Sigmoid colon (tissue), 7 donors: ENCODE measurements at places on chromosomes 11 and 22.
A peak's percentile ranks its signal among the peaks of the same experiment; 100 is the strongest.

GRCh38 chr11:2777871-2778629 lies 78.3 kb upstream of the KCNQ1OT1 start:
- DNase-seq = peak; percentile 69

DNA sequence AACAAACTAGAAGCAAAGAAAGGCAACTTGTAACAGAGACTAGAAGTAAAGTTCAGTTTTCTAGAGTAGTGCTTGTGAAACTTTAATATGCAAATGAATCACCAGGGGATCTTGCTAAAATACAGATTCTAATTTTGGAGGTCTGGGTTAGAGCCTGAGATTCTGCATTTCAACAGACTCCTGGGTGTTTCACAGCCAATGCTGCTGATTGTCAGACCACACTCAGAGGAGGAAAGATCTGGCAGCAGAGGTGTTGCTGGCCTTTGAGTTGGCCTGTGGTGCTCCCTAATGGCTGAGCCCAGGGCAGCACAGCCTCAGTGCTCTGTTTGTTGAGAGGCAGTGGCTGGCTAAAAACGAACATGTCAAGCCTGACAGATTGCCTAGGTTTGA lies 5.4 kb downstream of the CRY2 start:
- DNase-seq = no peak

GRCh38 chr11:87097582-87097981 lies 59.8 kb downstream of the TMEM135 start:
- no peak for DNase-seq

- DNase-seq = no peak
Measured at GRCh38 chr11:34461215-34461614, 22.5 kb downstream of the CAT start.

DNA sequence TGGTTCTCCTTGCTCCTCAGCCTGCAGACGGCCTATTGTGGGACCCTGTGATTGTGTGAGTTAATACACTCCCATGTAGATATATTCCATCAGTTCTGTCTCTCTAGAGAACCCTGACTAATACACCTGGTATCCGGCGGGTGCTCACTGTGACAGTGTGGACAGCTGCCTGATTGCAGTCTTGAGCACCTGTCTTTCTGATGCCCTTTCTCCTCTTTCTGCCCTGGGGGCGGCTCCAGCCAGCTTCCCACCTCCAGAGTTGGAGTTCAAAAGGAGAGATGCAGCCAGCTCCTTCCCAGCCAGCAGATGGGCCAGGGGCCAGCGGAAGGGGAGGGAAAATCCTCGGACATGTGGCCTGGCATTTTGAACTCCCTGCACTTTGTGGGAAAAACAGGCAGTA lies 15.0 kb downstream of the SMIM38 start:
- DNase-seq = no peak

DNA sequence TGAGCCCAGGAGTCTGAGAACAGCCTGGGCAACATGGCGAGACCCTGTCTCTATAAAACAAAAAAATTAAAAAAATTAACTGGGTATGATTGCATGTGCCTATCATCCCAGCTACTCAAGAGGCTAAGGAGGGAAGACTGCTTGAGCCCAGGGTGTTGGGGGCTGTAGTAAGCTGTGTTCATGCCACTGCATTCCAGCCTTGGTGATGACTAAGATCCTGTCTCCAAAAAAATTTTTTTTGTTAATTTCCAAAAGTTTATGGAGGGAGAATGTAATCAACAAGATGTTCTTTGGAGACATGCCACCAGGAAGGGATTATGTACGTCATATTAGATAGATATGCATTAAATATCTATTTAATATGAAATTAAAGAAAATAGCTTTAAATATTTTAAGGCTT lies 267.5 kb downstream of the SBF2 start:
- DNase-seq = no peak

- no peak for DNase-seq
Measured at GRCh38 chr11:47861728-47862127, 13.6 kb upstream of the NUP160 start.

DNA sequence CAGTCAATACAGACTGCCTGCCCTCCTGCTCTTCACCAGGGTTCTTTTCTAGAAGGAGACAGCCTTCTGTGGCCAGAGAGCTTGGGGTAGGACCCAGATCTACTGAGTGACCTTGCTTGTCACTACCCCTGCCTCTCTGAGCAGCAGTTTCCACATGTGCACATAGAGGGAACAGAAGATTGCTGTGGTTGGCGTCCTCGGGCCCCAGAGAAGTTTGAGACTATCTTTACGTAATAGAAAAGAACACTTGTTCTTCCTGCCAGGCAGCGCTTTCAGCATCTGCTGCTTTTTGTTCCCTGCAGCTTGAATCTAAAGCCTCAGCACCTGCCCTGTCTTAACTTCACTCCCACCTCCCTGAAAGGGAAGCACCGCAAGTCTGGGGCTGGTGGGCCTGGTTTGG lies 1.9 kb upstream of the FKBP2 start:
- DNase-seq = no peak

GRCh38 chr11:61543606-61544306 lies 35.2 kb downstream of the LRRC10B start:
- DNase-seq = no peak

DNA sequence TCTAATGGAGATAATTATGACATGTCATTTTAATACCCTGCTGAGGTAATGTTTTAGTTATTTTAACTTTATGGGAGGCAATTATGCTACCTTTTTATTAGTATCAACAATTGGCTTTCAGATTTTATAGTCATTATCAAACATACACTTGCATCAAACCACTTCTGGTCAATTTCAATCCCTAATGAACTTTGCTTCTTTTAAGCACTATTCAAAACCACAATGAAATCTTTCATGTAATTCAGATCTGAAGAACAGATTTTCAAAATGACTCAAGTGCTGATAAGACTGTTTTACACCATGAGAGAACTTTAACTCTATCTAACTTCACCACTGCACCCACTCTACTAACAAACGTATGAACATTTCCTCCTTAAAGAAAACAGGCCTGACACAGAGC lies 25.9 kb upstream of the CCDC34 start:
- no peak for DNase-seq

GRCh38 chr11:43567396-43567975 lies 113.1 kb upstream of the HSD17B12 start:
- DNase-seq = no peak

DNA sequence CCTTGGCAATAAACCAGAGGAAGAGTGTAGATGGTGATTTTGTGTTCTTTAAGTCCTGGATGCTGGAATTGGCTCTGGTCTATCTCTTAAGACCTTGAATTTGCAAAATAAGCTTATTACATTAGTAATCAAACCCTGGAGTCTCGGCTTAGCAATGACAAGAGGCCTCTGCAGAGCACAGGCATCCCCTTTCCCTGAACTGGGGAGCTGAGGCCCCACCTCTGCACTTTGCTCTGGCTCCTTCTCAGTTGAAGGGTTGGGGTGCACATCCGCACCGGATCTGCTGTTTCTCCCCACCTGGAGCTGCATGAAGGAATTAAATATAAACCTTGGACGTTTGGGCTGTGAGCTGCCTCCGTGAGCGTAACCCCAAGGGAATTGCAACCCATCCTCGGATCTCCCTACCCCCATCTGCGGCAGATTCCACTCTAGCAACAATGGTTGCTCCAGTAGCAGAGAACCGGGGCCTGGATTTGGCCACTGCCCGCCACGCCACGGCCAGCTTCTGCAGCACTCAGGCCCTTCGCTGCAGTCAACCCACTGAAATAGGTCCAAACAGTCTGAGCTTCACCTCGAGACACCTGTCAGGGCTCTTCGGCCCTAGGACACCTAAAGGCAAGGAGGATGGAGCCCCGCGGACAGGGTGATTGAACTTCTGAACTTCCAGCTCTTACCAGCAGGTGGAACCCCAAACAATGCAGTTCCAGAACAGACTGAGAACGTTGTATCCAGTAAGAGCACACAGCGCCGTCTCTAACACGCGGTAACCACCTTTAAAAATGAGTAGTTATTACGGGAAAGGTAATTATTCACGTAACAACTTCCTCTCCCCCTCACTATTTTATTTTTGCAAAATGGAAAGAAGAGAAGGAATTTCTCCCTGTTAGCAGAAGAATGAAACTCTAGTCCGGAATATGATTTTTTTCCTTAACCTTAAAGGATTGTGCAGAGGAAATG lies 54.8 kb upstream of the CAPRIN1 start:
- peak; percentile 74 for DNase-seq

DNA sequence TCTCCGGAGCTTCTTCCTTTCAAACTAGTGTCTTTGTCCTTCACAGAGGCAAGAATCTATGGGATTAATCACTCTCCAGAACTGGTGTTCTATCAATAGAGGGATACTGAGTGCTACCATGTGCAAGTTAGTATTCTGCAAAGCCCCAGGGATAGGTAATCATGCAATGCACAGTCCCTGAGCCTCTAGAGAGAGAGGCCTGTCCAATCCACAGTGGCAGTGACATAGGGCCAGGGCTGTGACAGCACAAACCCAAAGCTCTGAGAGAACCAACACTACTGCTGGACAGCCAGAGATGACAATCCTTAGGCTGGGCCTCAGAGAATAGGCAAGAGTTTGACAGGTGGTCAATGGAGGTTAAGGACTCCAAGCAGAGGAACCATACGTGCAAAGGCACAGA lies 66.8 kb upstream of the USP47 start:
- no peak for DNase-seq

DNA sequence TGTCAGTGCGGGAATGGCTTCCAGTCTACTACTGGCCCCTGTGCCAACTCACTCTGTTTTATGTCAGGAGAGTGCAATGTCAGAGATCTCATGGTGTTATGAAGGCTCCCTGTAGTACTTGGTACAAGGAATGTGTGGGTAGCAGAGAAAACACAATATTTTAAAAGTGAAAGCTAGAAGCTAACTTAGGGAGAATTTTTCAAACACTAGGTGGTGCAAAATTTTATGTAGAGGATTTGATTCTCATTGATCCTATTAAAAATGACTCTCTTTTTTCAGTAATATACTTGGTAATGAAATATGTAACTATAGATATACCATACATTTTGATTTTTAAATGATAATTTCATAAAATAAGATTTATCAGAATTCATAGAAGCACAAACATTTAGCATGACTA lies 134.7 kb downstream of the JRKL start:
- no peak for DNase-seq

DNA sequence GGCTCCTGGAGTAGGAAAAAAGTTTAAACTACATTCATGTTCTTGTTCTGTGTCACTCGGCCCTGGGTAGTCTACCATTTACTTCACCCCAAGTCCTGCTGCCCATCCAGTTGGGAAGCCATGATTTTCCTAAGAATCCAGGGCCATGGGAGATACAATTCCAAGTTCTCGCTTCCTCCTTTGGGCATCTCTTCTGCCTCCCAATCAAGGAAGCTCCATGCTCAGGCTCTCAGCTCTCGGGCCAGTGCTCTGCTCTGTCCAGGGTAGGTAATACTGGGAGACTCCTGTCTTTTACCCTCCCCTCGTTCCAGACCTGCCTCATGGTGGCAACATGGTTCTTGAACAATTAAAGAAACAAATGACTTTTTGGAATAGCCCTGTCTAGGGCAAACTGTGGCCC lies 60.6 kb downstream of the TIMP3 start:
- DNase-seq = no peak

GRCh38 chr22:26610072-26610958 lies 7.5 kb downstream of the CRYBB1 start:
- DNase-seq = no peak

GRCh38 chr11:94276943-94277342 lies 27.4 kb upstream of the IZUMO1R start:
- no peak for DNase-seq

DNA sequence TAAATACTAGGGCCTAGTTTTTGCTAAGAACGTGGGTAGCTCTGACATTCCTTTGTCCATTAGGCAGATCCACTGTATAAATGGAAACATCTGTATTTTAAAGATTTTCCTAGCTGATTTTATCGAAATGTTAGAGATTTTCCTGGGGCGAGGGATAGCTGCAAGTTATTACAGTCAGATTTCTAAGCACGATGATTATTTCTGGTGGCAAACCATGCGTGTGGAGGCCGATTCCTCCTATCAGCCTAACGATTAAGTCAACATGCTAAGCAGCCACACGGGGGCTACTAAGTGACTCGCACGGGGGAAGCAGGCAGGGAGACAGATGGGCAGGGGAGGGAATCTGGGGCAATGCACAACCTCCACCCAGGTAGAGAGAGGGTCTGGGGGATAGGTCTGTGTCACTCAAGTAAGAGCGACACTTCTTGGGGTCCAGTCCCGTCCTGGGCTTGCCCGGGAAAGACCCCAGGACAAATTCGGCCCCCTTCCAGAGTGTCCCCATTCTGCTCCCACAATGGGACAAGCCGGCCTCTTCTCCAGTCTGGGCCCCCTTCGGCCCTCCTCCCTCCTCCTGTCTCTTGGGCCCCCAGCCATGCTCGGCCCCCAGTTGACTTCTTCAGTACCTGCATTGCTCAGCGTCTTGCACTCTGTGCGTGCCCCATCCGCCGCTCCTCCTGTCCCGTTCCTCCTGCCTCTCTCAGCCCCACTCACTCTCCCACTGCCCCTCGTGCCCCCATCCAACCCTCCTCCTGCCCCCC lies 571 bp downstream of the C11orf24 start:
- peak; percentile 79 for DNase-seq

- DNase-seq = no peak
Measured at GRCh38 chr11:127003260-127003981, 2.9 kb upstream of the KIRREL3 start.

GRCh38 chr11:100383357-100383865 lies 303.7 kb upstream of the ARHGAP42 start:
- DNase-seq = no peak

GRCh38 chr11:108405706-108406105 lies 61.6 kb downstream of the C11orf65 start:
- DNase-seq = no peak

GRCh38 chr11:4111834-4112233 lies 17.2 kb downstream of the RRM1 start:
- DNase-seq = no peak

- DNase-seq = no peak
Measured at GRCh38 chr22:47354668-47355387, 592.4 kb downstream of the TBC1D22A start.

GRCh38 chr11:125222494-125222893 lies 57.9 kb downstream of the PKNOX2 start:
- no peak for DNase-seq

DNA sequence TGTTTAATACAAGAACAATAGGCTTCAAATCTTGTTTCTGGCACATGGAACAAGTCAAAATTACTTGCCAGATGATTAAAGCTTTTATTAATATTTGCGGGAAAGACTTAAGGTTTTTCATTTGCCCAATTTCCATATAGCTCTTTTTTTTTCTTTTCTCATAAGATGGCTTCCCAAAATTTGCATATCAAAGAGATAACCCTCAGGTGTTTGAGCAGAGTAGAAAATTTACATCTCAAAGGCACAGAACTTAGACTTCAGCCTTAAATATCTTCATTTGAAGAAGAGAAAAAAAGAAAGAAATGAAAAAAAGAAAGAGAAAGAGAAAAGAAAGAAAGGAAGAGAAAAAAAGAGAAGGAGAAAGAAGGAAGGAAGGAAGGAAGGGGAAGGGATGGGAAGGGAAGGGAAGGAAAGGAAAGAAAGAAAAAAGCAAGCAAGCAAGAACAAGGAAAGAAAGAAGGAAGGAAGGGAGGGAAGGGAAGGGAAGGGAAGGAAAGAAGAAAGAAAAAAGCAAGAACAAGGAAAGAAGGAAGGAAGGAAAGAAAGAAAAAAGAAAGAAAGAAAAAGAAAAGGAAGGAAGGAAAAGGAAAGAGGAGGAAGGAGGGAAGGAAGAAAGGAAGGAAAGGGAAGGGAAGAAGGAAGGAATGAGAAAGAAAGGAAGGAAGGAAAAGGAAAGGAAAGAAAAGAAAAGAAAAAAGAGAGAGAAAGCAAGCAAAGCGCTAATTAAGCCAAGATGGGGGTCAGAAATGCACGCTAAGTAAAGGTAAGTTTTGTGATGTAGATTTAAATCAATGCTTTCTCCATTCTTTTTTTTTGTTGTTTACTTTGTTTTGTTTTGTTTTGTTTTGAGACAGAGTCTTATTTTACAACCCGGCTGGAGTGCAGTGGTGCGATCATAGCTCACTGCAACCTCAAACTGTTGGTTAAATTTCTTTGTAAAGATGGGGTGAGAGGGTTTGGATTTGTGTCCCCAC lies 20.2 kb upstream of the IFITM3 start:
- DNase-seq = no peak
